Activated CD4-positive, alpha-beta memory T cell treated with anti-CD3 and anti-CD28 coated beads for 36 hours (primary cell): ENCODE measurements at places on chromosomes 2 and 18. TPM values are rescaled to one million over a fixed set of nuclear protein-coding genes. Genes with fewer than 3 reads are reported as not detected.

GRCh38 chr2:60513996-60514395 lies 39.5 kb downstream of the BCL11A start:
- peaks cover 31% of the 10 kb centered on the region for H3K27me3 ChIP-seq
- H3K27ac ChIP-seq: no peak overlapping the region
- no peaks in the 10 kb centered on the region for H3K36me3 ChIP-seq
- H3K4me3 ChIP-seq: no peak overlapping the region
- H3K4me1 ChIP-seq: no peaks in the 10 kb centered on the region
- DNase-seq: no peak

- no peak overlapping the region for H3K4me3 ChIP-seq
- no peak overlapping the region for H3K27ac ChIP-seq
- H3K36me3 ChIP-seq: no peaks in the 10 kb centered on the region
- H3K4me1 ChIP-seq: peaks cover 13% of the 10 kb centered on the region
Observed at GRCh38 chr2:172211512-172211911, 108.8 kb upstream of the DLX2 start.

GRCh38 chr2:110650346-110650745 lies 27.5 kb downstream of the BUB1 start:
- no peaks in the 10 kb centered on the region for H3K27me3 ChIP-seq
- H3K36me3 ChIP-seq: peaks cover 35% of the 10 kb centered on the region
- no peak for DNase-seq
- no peaks in the 10 kb centered on the region for H3K4me1 ChIP-seq
- H3K4me3 ChIP-seq: no peak overlapping the region
- no peak overlapping the region for H3K27ac ChIP-seq

- H3K27me3 ChIP-seq: no peaks in the 10 kb centered on the region
- peaks cover 84% of the 10 kb centered on the region for H3K36me3 ChIP-seq
- H3K4me3 ChIP-seq: no peak overlapping the region
- peak overlapping the region; percentile 62 for H3K27ac ChIP-seq
- no peak for DNase-seq
- peaks cover 68% of the 10 kb centered on the region for H3K4me1 ChIP-seq
Observed at GRCh38 chr2:230457073-230457768, 41.2 kb downstream of the SP100 start.

GRCh38 chr2:17334300-17334699 lies 183.9 kb downstream of the RAD51AP2 start:
- no peaks in the 10 kb centered on the region for H3K4me1 ChIP-seq
- no peaks in the 10 kb centered on the region for H3K36me3 ChIP-seq
- no peak overlapping the region for H3K4me3 ChIP-seq
- no peak for DNase-seq

- H3K36me3 ChIP-seq: peaks cover 20% of the 10 kb centered on the region
- H3K4me3 ChIP-seq: no peak overlapping the region
- no peak for DNase-seq
- peaks cover 53% of the 10 kb centered on the region for H3K4me1 ChIP-seq
Observed at GRCh38 chr2:160362541-160362940, 131.1 kb downstream of the RBMS1 start.

- no peaks in the 10 kb centered on the region for H3K36me3 ChIP-seq
- peaks cover 33% of the 10 kb centered on the region for H3K27me3 ChIP-seq
- no peak overlapping the region for H3K27ac ChIP-seq
- peak; percentile 10 for DNase-seq
- H3K4me1 ChIP-seq: no peaks in the 10 kb centered on the region
- no peak overlapping the region for H3K4me3 ChIP-seq
Observed at GRCh38 chr2:206728277-206729199, 10.3 kb upstream of the DYTN start.

- no peak overlapping the region for H3K4me3 ChIP-seq
- H3K27me3 ChIP-seq: no peaks in the 10 kb centered on the region
- DNase-seq: no peak
- H3K27ac ChIP-seq: no peak overlapping the region
- H3K36me3 ChIP-seq: no peaks in the 10 kb centered on the region
Observed at GRCh38 chr2:132270981-132271546, 109.3 kb upstream of the ANKRD30BL start.

- no peak overlapping the region for H3K27ac ChIP-seq
- peaks cover 7% of the 10 kb centered on the region for H3K27me3 ChIP-seq
- no peak for DNase-seq
- no peaks in the 10 kb centered on the region for H3K4me1 ChIP-seq
- H3K36me3 ChIP-seq: no peaks in the 10 kb centered on the region
- no peak overlapping the region for H3K4me3 ChIP-seq
Observed at GRCh38 chr2:189913821-189914220, 129.6 kb downstream of the PMS1 start.

GRCh38 chr2:137255345-137255744 lies 490.0 kb downstream of the THSD7B start:
- H3K4me3 ChIP-seq: no peak overlapping the region
- no peak for DNase-seq
- no peak overlapping the region for H3K27ac ChIP-seq

DNA sequence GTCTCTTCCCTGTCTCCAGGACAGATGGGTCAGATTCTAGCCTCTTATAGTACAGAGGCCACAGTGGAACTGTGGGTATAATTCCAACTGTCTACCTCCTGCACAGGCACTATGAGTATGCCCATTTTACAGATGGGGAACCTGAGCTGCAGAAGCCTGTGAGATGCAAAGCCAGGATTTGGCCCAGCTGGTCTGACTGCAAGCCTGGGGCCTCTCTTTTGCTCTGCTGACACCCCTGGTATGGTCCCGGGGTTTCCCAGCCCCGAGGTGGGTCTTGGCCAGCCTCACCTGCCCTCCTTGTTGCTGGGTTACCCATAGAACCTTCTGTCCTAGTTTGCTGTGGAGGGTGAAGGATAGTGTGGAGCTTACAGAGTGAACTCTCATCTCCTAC lies 9.8 kb downstream of the HS6ST1 start:
- H3K27ac ChIP-seq: no peak overlapping the region
- DNase-seq: no peak
- no peak overlapping the region for H3K4me3 ChIP-seq
- no peaks in the 10 kb centered on the region for H3K27me3 ChIP-seq
- H3K36me3 ChIP-seq: no peaks in the 10 kb centered on the region

GRCh38 chr2:200350850-200351285 lies 44.4 kb downstream of the SPATS2L start:
- no peak for DNase-seq
- no peak overlapping the region for H3K27ac ChIP-seq
- no peak overlapping the region for H3K4me3 ChIP-seq
- H3K4me1 ChIP-seq: no peaks in the 10 kb centered on the region

DNA sequence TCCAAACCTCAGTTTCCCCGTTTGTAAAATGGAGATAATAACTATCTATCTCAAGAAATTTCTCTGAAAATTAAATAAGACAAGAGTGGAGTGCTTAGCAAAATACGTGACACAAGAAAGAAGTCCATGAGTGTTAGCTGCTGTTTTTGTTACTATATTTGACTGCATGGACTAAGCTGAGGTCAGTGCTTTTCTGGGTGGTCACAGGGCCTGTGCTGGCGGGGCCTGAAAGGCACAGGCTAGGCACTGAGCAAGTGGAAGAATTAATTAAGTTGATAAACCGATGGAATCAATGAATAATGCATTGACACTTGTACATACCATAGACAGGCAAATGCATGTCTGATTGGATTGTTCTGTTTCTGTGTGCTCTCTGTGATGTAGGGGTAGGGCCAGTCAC lies 27.3 kb downstream of the RPL37A start:
- H3K4me3 ChIP-seq: no peak overlapping the region
- H3K4me1 ChIP-seq: no peaks in the 10 kb centered on the region
- no peak overlapping the region for H3K27ac ChIP-seq
- H3K36me3 ChIP-seq: peaks cover 7% of the 10 kb centered on the region

GRCh38 chr2:110741491-110741980 lies 9.2 kb downstream of the ACOXL start:
- no peak overlapping the region for H3K27ac ChIP-seq
- peaks cover 3% of the 10 kb centered on the region for H3K4me1 ChIP-seq
- peak; percentile 25 for DNase-seq
- no peak overlapping the region for H3K4me3 ChIP-seq

- no peaks in the 10 kb centered on the region for H3K36me3 ChIP-seq
- H3K4me3 ChIP-seq: no peak overlapping the region
- H3K4me1 ChIP-seq: no peaks in the 10 kb centered on the region
- no peak for DNase-seq
- no peak overlapping the region for H3K27ac ChIP-seq
Observed at GRCh38 chr2:52632543-52632942, 1135.1 kb upstream of the CHAC2 start.

DNA sequence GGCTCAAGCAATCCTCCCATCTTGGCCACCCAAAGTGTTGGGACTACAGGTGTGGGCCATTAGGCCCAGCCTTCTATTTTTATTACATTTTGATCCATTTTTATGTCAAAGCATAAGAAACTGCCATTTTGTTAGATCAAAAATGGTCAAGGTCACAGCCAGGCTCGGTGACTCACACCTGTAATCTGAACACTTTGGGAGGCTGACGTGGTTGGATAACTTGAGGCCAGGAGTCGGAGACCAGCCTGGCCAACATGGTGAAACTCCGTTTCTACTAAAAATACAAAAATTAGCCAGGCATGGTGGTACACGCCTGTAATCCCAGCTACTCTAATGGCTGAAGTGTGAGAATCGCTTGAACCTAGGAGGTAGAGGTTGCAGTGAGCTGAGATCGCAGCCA lies 49.2 kb downstream of the EEF1B2 start:
- H3K27ac ChIP-seq: no peak overlapping the region
- no peak overlapping the region for H3K4me3 ChIP-seq
- peaks cover 2% of the 10 kb centered on the region for H3K27me3 ChIP-seq
- no peak for DNase-seq
- no peaks in the 10 kb centered on the region for H3K36me3 ChIP-seq

DNA sequence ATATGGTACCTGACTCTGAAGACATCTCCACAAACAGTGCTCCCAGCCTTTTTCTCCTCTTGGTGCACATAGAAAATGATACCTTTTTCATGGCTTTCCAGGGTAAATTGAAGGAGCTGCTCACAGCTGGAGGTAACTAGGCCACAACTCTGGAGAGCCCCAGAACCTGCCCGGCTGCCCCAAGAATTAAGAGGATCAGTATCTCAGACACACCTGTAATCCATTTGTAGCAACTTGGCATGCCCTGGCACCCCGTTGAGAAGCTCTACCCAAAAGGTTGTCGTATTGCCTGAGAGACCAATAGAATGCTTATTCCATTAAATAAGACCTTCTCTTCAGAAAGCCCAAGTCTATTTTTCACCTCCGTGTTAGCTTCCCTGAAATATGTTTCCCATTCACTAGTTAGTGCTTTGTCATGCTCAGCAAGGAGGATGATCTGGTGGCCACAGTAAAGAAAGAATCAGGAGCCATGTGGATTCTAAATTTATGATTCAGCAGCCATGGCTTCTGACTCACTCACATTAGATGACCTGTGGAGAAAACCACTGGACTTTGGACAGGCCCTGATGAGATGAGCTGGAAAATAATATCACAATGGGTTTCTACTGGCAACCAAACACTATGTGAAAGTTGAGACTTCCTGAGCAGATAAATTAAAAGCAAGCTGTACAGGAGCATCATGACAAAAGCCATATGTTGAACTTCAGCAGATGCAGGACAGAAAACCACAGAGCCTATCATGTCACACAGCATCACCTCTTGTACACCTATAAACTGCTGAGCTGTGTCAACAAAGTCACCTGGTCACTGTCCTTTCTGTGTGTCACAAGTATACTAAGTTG lies 253.3 kb upstream of the OSR1 start:
- H3K4me3 ChIP-seq: no peak overlapping the region
- H3K36me3 ChIP-seq: no peaks in the 10 kb centered on the region
- no peak for DNase-seq

DNA sequence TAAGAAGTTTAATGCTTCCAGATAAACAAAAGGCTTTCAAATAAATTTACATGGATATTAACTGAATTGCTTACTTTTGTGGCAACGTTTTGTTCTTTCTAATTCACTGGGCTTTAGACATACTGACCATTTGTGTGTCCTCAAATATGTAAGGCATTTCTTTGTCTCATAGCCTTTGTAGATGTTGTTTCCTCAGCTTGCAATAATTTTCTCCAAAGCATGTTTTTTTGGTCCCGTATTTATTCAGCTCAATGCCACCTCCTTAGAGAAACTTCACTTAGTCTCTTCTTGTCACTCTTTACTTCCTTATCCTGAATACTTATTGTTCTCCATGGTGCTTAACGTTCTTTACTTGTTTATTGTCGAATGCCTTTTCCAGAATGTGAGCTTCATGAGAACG lies 98.5 kb downstream of the NUP35 start:
- DNase-seq: no peak
- H3K36me3 ChIP-seq: peaks cover 6% of the 10 kb centered on the region
- no peak overlapping the region for H3K4me3 ChIP-seq
- no peaks in the 10 kb centered on the region for H3K27me3 ChIP-seq

GRCh38 chr2:235543128-235543750 lies 49.4 kb downstream of the AGAP1 start:
- H3K27ac ChIP-seq: no peak overlapping the region
- H3K27me3 ChIP-seq: peaks cover 5% of the 10 kb centered on the region
- H3K4me1 ChIP-seq: no peaks in the 10 kb centered on the region
- peak; percentile 16 for DNase-seq
- no peaks in the 10 kb centered on the region for H3K36me3 ChIP-seq
- H3K4me3 ChIP-seq: no peak overlapping the region

GALR1 gene
- total RNA-seq: not detected

CUL3 gene
- total RNA-seq: 75.8 TPM

SFXN5 gene
- total RNA-seq: 7.6 TPM

IL1B gene
- 0.44 TPM for total RNA-seq

APLF gene
- total RNA-seq: 3.0 TPM

UGGT1 gene
- total RNA-seq: 53.2 TPM
